ENCODE measurements at places on chromosomes 12 and 14.

GRCh38 chr12:52751795-52752194 lies 25.4 kb downstream of the KRT76 start:
- no peak for DNase-seq

- no peak for DNase-seq
Measured at GRCh38 chr12:3389986-3390385, 101.0 kb upstream of the PRMT8 start.

GRCh38 chr12:114186241-114187002 lies 219.5 kb downstream of the TBX5 start:
- no peak for DNase-seq

- no peak for DNase-seq
Measured at GRCh38 chr12:110279566-110280375, 1.3 kb upstream of the ATP2A2 start.

- no peak for DNase-seq
Measured at GRCh38 chr14:38143659-38144505, 63.8 kb upstream of the SSTR1 start.

DNA sequence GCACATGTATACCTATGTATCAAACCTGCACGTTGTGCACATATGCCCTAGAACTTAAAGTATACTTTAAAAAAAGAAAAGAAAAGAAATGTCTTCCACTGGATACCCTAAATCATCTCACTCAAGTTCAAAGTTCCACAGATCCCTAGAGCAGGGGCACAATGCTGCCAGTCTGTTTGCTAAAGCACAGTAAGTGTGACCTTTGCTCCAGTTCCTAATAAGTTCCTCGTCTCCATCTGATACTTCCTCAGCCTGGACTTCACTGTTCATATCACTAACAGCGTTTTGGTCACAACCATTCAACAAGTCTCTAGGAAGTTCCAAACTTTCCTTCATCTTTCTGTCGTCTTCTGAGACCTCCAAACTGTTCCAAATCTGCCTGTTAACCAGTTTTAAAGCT lies 118.3 kb downstream of the BMP4 start:
- DNase-seq = no peak

Data from stimulated activated CD8-positive, alpha-beta memory T cell treated with anti-CD3 and anti-CD28 coated beads, Interleukin-15, amount 100 ng/mL, for 1 hour (primary cell).